ENCODE measurements at places on chromosomes 4 and X. TPM values are rescaled to one million over a fixed set of nuclear protein-coding genes. Genes with fewer than 3 reads are reported as not detected.

- H3K27me3 ChIP-seq: no peaks in the 10 kb centered on the region
- peak overlapping the region; percentile 94 for H3K27ac ChIP-seq
- peaks cover 32% of the 10 kb centered on the region for H3K36me3 ChIP-seq
Measured at GRCh38 chr4:70996018-70996360, 2.5 kb downstream of the DCK start.

- DNase-seq: no peak
- peaks cover 35% of the 10 kb centered on the region for H3K27me3 ChIP-seq
- H3K27ac ChIP-seq: no peak overlapping the region
- H3K4me3 ChIP-seq: peak overlapping the region; percentile 84
Measured at GRCh38 chr4:100190643-100191600, 654 bp upstream of the DDIT4L start.

- H3K4me1 ChIP-seq: no peaks in the 10 kb centered on the region
- peaks cover 14% of the 10 kb centered on the region for H3K27me3 ChIP-seq
- no peak overlapping the region for H3K27ac ChIP-seq
- H3K4me3 ChIP-seq: no peak overlapping the region
- DNase-seq: no peak
Measured at GRCh38 chr4:7412554-7412912, 22.2 kb downstream of the PSAPL1 start.

- no peaks in the 10 kb centered on the region for H3K27me3 ChIP-seq
- peaks cover 18% of the 10 kb centered on the region for H3K36me3 ChIP-seq
- no peak for DNase-seq
- no peak overlapping the region for H3K27ac ChIP-seq
- H3K4me1 ChIP-seq: peaks cover 47% of the 10 kb centered on the region
Measured at GRCh38 chr4:107996949-107997788, 7.5 kb downstream of the HADH start.

DNA sequence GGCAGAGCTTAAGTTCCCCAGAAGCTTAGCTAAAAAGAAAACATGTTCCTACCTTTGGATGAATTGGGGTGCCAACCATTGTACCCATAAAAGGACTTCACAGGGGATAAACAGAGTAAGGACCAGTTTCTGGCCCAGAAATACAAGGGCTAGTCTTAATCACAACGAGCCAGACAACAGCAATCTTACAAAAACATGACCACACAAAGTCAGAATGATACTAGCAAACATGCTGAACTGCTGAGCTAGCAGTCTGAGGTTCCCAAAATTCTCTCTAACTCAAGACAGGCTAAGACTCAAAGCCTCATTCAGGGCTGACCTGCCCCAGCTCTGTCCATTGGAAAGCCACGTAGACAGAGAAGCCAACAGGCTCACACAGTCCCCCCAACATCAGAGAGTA, 40.3 kb downstream of the ATP11C start:
- H3K4me1 ChIP-seq: peaks cover 26% of the 10 kb centered on the region
- H3K27ac ChIP-seq: no peak overlapping the region
- no peaks in the 10 kb centered on the region for H3K27me3 ChIP-seq
- no peaks in the 10 kb centered on the region for H3K36me3 ChIP-seq
- no peak for DNase-seq
- H3K4me3 ChIP-seq: no peak overlapping the region

- H3K27ac ChIP-seq: no peak overlapping the region
- peak; percentile 32 for DNase-seq
- H3K36me3 ChIP-seq: peaks cover 6% of the 10 kb centered on the region
- H3K4me1 ChIP-seq: peaks cover 40% of the 10 kb centered on the region
- H3K4me3 ChIP-seq: peak overlapping the region; percentile 51
- no peaks in the 10 kb centered on the region for H3K27me3 ChIP-seq
Measured at GRCh38 chrX:65894133-65894532, 145.7 kb downstream of the VSIG4 start.

GRCh38 chr4:42917296-42917695, 24.8 kb downstream of the GRXCR1 start:
- no peak for DNase-seq
- H3K4me1 ChIP-seq: no peaks in the 10 kb centered on the region
- no peaks in the 10 kb centered on the region for H3K36me3 ChIP-seq
- no peak overlapping the region for H3K27ac ChIP-seq

VEGFC gene
- not detected for polyA plus RNA-seq

MAGEA6 gene
- not detected for polyA plus RNA-seq

DNA sequence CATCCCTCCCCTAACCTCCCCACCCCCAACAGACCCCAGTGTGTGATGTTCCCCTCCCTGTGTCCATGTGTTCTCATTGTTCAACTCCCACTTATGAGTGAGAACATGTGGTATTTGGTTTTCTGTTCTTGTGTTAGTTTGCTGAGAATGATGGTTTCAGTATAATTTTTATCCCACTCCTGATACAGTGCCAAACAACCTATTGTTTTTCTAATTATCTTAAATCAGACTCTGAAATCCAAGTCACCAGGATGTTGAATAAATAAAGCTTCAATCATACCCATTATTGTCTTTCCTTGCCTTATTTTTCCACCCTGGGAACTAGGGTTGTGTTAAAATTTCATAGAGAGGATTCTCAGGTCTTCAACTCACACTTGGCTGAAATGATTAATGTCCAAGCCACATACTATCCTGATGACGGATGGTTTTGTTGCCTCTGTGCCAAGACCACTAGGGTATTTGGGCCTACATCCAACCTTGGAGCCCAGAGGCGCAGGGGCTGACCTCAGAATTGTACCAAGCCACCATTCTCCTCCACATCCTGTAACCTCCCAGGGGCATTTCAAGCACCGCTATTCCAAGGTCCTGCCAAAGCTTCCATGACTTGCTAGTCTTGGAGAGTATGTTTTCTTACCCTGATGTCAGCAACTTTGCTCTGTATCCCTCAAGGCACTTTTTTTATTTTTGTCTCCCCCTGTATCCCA, 332.4 kb downstream of the ARHGAP24 start:
- no peak overlapping the region for H3K4me3 ChIP-seq
- H3K27ac ChIP-seq: no peak overlapping the region
- DNase-seq: no peak
- H3K27me3 ChIP-seq: no peaks in the 10 kb centered on the region

ZFYVE28 gene
- 1.6 TPM for polyA plus RNA-seq

- peaks cover 23% of the 10 kb centered on the region for H3K27me3 ChIP-seq
- H3K36me3 ChIP-seq: no peaks in the 10 kb centered on the region
- H3K4me1 ChIP-seq: peaks cover 11% of the 10 kb centered on the region
- no peak overlapping the region for H3K4me3 ChIP-seq
- no peak overlapping the region for H3K27ac ChIP-seq
Measured at GRCh38 chrX:426881-427280, 40.2 kb upstream of the PPP2R3B start.

DNA sequence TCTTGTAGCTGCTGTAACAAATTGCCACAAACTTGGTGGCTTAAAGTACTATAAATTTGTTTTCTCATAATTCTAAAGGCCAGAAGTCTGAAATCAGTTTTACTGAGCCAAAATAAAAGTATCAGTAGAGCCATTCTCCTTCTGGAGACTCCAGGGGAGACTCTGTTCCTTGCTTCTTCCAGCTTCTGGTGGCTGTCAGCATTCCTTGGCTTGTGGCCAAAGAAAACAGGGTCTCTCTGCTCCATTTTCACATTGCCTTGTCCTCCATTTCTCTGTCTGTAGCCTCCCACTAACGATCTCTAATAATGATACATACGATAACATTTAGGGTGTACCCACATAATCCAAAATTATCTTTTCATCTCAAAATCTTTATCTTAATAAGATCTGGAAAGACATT, 200.4 kb downstream of the MAB21L2 start:
- H3K4me3 ChIP-seq: no peak overlapping the region
- H3K27me3 ChIP-seq: no peaks in the 10 kb centered on the region
- H3K4me1 ChIP-seq: no peaks in the 10 kb centered on the region
- H3K36me3 ChIP-seq: no peaks in the 10 kb centered on the region
- DNase-seq: no peak

ARHGEF38 gene
- polyA plus RNA-seq: not detected

DNA sequence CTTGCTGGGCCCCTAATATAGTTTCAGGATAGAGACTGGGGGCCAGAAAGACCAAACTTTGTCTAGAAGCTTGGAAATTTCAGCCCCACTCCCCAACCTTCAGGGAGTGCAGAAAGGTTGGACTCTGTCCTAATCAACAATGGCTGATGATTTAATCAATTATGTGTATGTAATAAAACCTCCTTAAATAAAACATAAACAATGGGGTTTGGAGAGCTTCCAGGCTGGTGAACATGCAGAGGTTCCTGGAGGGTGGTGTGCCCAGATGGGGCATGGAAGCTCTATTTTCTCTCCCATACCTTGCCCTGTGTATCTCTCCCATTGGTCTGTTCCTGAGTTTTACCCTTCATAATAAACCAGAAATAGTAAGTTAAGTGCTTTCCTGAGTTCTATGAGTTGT, 174.2 kb downstream of the GC start:
- H3K27me3 ChIP-seq: no peaks in the 10 kb centered on the region
- no peak for DNase-seq
- H3K4me1 ChIP-seq: no peaks in the 10 kb centered on the region

SLC34A2 gene
- polyA plus RNA-seq: not detected

DNA sequence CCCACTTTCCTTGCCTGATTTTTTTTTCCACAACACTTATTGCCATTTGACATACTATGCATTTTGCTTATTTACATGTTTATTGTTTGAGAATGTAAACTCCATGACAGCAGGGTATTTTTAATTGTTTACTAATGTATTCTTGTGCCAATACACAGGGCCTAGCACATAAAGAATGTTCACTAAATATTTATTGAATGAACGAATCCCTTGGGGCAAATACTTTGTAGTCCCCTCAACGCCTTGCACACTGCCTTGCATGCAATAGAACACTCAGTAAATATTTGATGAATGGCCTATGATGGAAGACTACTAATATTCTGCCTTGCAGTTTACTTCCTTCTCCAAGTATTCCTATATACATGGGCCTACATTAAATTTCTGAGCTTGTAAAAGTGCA, 1.4 kb upstream of the PRPS1 start:
- H3K4me3 ChIP-seq: no peak overlapping the region
- H3K27me3 ChIP-seq: no peaks in the 10 kb centered on the region
- no peaks in the 10 kb centered on the region for H3K36me3 ChIP-seq
- peaks cover 5% of the 10 kb centered on the region for H3K4me1 ChIP-seq

DNA sequence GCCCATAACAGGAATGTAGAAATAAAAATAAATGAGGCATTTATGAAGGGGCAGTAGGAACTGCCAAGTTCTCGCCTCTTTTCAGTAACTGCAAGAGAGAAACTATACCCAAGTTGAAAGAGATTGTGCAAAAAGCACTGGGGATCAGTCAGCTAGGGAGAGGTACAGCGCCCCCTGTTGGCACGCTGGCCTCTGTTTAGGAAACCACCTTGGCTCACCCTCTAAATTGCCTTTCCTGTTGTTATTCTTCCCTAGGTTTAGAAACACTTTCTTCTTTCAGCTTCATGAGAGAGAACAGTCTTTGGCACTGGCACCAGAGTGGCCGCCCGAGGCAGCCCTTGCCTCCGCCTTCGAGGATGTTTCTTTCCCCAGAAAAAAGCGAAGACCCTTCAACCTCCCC, 348.5 kb downstream of the MID1IP1 start:
- H3K27me3 ChIP-seq: no peaks in the 10 kb centered on the region
- DNase-seq: peak; percentile 52

- no peak for DNase-seq
- no peaks in the 10 kb centered on the region for H3K36me3 ChIP-seq
- H3K4me3 ChIP-seq: no peak overlapping the region
- no peaks in the 10 kb centered on the region for H3K4me1 ChIP-seq
Measured at GRCh38 chrX:17632942-17633341, 104.4 kb upstream of the SCML1 start.

FOXP3 gene
- polyA plus RNA-seq: 0.27 TPM

GAGE12E gene
- not detected for polyA plus RNA-seq

GRCh38 chr4:173264684-173265185, 69.4 kb downstream of the HMGB2 start:
- H3K27ac ChIP-seq: peak overlapping the region; percentile 85
- peak overlapping the region; percentile 76 for H3K4me3 ChIP-seq
- H3K27me3 ChIP-seq: no peaks in the 10 kb centered on the region

GRCh38 chr4:83108101-83108861, 6.2 kb downstream of the PLAC8 start:
- peak overlapping the region; percentile 95 for H3K27ac ChIP-seq
- DNase-seq: no peak
- peaks cover 40% of the 10 kb centered on the region for H3K4me1 ChIP-seq
- H3K36me3 ChIP-seq: peaks cover 18% of the 10 kb centered on the region
- peak overlapping the region; percentile 88 for H3K4me3 ChIP-seq
- H3K27me3 ChIP-seq: no peaks in the 10 kb centered on the region

DNA sequence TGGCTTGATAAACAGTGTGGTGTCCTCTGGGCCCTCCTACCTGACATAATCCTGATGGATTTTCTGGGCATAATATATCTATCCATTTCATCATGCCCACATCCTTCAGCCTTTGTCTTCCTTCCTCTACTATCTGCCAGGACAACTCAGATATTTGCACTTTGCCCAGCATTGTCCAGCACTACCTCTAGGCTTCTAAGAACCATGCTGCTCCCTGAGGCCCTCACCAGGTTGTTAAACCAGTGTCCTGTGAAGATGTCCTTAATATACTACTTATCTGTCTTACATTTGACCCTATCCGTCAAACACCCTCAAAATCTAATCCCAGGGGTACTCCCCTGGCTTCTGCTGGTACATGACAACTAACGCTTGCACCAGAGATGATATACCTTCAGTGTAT, 58.2 kb upstream of the MAML3 start:
- H3K27ac ChIP-seq: no peak overlapping the region
- no peak for DNase-seq
- H3K4me3 ChIP-seq: no peak overlapping the region
- peaks cover 17% of the 10 kb centered on the region for H3K27me3 ChIP-seq
- H3K36me3 ChIP-seq: no peaks in the 10 kb centered on the region

Data from naive B cell (primary cell).